Neural crest cell (in vitro differentiated cells): ENCODE measurements at places on chromosomes 2 and 18. TPM values are rescaled to one million over a fixed set of nuclear protein-coding genes. Genes with fewer than 3 reads are reported as not detected.

Gene MCM6
- total RNA-seq, result 118 and 125 TPM in 2 replicates

Gene KCNG2
- not detected in 2 replicates for total RNA-seq

Gene KLHL29
- total RNA-seq, result 7.3 and 8.4 TPM in 2 replicates

Gene TCF23
- not detected in 2 replicates for total RNA-seq

Gene NDUFAF7
- 21.9 and 25.1 TPM in 2 replicates for total RNA-seq

Gene NCOA1
- 19.8 and 20.1 TPM in 2 replicates for total RNA-seq

Gene FBXO15
- 1.7 and 2.7 TPM in 2 replicates for total RNA-seq

Gene PGAP1
- total RNA-seq, result 45.1 and 48.2 TPM in 2 replicates

Gene ZBTB7C
- total RNA-seq, result 0.45 and 0.61 TPM in 2 replicates

Gene SP9
- 1.9 TPM in 2 replicates for total RNA-seq

Gene SERPINB2
- not detected in 2 replicates for total RNA-seq

Gene DPP4
- 0.82 and 1.6 TPM in 2 replicates for total RNA-seq

Gene PPP4R1
- 136 and 138 TPM in 2 replicates for total RNA-seq

Gene SELENOI
- 41.2 and 42.4 TPM in 2 replicates for total RNA-seq

Gene HOXD3
- total RNA-seq, result 1.5 and 1.9 TPM in 2 replicates

Gene YWHAQ
- total RNA-seq, result 503 and 518 TPM in 2 replicates

Gene GPR17
- 6.4 and 7.7 TPM in 2 replicates for total RNA-seq

Gene ADAM23
- total RNA-seq, result 31.2 and 34.0 TPM in 2 replicates

Gene REEP1
- 12.0 and 12.3 TPM in 2 replicates for total RNA-seq

Gene NPHP1
- total RNA-seq, result 7.3 and 8.5 TPM in 2 replicates

Gene GPR35
- 1.7 and 2.0 TPM in 2 replicates for total RNA-seq

Gene CYS1
- total RNA-seq, result not detected in 2 replicates

Gene BIN1
- total RNA-seq, result 67.7 and 69.9 TPM in 2 replicates

Gene CD302
- total RNA-seq, result 1.0 TPM in 2 replicates

Gene COBLL1
- total RNA-seq, result 4.0 and 4.4 TPM in 2 replicates
